ENCODE measurements at places on chromosomes 4 and X.

- DNase-seq, result no peak
Measured at GRCh38 chr4:64384237-64385203, 24.7 kb downstream of the TECRL start.

- no peak for DNase-seq
Measured at GRCh38 chr4:150297861-150298474, 219.7 kb downstream of the DCLK2 start.

DNA sequence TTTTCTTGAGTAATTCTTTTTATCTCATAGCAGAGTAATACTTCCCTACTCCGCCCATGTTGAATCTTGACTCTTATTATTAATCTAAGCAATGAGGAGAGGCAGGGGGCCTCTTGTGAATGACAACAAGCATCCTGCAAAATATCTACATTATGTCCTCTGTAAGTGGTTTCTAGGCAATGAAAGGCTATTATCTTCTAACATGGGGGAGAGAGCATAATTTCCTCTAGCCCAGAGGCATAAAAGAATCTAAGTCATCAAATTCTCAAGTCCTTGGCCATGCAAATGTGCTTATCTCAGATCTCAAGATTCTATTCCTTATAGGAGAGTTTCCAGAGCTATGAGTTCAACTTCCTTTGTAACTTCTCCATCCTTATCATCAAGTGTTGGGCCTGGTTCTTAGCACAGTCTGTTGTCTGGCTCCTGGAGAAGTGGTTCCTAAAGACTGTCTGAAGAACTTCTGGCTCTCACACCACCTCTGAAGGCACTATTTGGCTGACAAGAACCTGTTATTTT lies 423.1 kb upstream of the INTU start:
- DNase-seq, result no peak

DNA sequence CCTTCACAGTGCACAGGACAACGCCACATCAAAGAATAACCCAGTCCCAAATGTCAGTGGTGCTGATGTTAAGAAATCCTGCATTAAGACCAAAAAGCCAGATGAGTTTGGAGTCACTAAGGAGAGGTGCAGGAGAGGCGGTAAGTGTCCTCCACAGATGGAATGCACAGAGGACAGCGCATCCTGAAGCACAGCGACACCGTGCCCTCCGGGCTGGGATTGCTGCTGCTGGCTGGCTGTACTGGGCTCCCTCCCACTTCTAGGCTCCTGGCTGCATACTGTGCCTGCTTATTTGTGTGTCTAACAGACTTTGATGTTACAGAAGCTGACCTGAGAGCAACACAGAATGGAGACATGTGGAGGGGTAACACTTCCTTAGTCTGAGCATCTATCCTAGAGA lies 325.6 kb upstream of the BOD1L1 start:
- no peak for DNase-seq

- DNase-seq, result no peak
Measured at GRCh38 chrX:8413279-8413678, 51.4 kb upstream of the VCX3B start.

- no peak for DNase-seq
Measured at GRCh38 chrX:26649534-26649933, 433.6 kb downstream of the MAGEB5 start.

GRCh38 chr4:126215759-126216158 lies 901.0 kb downstream of the FAT4 start:
- no peak for DNase-seq

GRCh38 chrX:136816975-136817374 lies 36.2 kb upstream of the ARHGEF6 start:
- DNase-seq, result no peak

DNA sequence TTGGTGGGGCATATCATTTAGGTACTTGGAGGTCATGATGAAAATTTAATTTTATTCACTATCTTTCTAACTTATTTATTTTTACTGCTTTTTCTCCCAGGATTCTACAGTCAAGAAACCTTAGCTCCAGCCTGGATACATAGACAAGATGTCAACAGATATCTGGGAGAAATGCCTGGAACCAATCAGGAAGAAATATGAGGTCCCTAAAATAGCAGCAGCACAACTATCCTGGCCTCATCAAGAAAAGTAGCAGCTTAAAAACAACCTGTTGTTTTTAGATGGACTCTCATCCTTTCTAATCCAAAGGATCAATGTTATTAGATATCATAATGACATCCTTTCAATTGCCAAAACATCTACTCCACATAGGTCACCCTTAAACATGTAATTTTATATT lies 54.5 kb downstream of the MAOB start:
- no peak for DNase-seq

DNA sequence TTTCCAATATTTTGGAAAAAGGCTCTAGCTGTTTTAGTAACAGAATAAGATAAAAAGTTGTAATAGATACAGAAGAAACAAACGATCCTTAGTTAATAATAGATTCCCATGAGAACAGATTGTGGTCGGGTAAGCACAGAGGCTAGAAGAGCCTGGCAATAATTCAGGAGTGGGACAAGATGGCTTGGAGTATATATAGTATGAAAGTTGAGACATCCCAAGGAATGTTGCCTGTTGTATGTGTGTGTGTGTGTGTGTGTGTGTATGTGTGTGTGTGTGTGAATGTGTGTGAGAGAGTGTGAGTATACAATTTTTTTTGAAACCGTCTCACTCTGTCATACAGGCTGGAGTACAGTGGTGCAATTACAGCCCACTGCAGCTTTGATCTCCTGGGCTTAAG lies 150.7 kb downstream of the PDGFC start:
- no peak for DNase-seq

GRCh38 chr4:140070973-140071372 lies 83.0 kb downstream of the MAML3 start:
- DNase-seq, result no peak

DNA sequence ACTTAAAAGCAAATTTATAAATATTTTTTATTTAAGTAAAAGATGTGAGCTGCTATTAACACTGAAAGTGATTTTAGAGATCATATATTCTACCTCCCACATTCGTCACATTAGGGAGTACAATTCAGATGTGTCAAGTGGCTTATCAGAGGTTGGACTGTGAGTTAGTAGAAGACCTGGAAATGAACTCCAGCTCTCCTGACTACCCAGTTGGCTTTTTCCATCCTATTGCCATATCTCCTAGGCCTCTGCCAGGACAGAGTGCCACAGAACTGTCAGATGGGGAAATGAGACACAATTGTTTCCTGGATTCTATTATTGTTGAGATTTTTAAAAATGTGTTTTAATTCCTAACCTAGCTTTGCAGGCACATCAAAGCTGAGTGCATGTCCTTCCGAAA lies 634.1 kb upstream of the MAGEB2 start:
- no peak for DNase-seq

GRCh38 chr4:186669159-186669731 lies 54.4 kb downstream of the FAT1 start:
- DNase-seq, result no peak

- no peak for DNase-seq
Measured at GRCh38 chr4:46856333-46856732, 52.7 kb downstream of the COX7B2 start.

GRCh38 chr4:147056940-147057610 lies 111.4 kb upstream of the TTC29 start:
- no peak for DNase-seq

DNA sequence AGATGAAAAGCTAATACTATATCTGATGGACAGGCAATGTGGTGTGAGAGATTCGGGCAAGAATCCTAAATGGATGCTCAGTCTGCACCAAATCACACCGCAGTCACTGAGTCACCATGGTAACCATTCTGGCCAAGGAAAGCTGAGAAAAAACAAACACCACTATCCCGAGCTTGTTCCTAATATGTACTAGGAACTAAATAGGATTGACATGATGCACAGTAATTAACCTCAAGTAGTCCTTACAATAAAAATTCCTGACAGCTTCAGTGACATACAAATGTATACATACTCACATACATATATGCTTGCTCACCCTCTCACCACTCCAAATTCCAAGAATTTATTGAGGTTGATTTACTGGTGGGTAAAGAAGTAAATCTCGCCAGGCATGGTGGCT lies 1.1 kb upstream of the RAB40A start:
- DNase-seq, result no peak

DNA sequence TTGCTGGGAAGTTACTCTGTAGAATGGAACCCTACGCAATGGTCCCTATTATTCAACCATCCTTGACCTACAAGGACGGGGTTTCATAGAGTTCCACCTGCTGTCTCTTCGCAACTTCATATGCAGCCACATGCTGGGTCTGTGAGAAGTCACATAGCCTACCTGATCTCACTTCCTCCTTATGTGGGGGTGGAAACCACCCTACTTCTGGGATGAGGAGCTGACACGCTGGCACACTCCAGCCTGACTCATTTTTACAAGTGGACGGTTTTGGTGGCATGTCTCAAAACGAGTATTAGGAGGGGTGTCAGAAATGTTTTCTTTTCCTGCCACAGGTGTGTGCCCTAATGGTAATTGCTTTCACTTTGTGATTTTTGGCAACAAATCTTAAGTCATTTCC lies 36.8 kb upstream of the ARSD start:
- DNase-seq, result no peak

GRCh38 chr4:12118651-12119213 lies 690.0 kb upstream of the HS3ST1 start:
- no peak for DNase-seq

DNA sequence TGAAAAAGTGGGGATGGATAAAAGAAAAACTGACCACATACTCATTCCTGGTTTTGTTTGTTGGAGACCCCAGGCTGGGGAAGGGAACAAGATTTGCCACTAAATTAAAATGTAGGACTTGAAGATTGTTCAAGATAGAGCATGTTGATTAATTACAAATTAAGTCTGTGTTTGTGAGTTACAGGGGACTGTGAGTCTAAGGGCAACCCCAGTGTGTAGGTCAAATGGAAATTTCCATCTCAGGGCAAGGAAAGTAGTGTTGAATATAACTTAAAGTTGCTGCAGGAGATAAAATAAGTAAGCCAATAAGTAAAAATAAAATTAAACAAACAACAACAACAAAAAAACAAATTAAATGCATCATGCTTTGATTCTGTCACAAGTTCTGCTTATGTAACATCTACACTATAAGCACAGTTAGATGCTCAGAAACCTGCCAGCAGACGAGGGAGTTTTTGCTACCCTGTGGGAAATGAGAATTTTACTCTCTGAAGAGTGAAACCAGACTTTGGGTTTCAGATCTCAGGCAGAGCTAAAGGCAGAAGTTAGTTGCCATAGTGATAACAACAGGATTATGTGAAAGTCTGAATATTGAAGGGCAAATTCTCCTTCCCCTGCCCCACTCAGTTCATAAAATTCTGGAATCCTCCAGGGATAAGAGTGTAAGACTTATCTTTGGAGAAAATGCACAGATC lies 352.3 kb downstream of the GRXCR1 start:
- no peak for DNase-seq
